Caudate nucleus (tissue), 63 donors: ENCODE measurements at places on chromosomes 7 and 10.
A peak's percentile ranks its signal among the peaks of the same experiment; 100 is the strongest.

DNA sequence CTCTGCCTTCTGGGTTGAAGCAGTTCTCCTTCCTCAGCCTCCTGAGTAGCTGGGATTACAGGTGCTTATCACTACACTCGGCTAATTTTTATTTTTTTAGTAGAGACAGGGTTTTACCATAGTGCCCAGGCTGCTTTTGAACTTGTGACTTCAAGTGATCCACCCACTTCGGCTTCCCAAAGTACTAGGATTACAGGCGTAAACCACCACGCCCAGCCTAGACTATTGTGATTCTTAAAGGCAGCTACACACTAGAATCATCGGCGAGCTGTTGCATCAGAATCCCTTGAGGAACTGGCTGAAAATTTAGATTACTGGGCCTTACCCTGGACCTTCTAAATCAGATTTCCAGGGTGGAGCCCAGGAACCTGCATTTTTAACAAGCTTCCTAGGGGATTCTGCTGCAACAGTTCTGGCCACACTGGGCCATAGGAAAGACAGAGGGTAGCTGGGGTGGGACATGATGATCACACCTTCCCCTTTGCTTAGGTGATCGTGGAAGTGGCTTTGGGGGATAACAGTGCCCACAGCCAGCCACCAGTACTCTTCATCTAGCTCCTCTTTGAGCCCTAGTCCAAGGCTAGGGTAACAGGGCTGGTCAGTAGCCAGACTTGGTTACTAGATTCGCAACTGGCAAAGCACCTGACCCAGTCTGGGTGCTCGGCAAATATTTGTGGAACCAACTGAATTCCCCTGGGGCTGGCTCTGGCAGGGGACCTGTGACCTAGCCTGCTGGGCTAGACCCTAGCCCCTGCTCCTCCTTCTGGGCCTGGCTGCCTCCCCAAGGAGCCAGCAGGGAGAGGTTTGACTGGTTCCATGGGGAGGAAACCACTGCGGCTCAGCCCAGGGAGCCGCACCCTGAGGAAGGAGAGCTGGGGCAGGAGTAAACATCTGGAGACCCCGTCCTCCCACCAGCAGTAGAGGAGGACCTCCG, 67.1 kb upstream of the DUSP5 start:
- no peak for DNase-seq

DNA sequence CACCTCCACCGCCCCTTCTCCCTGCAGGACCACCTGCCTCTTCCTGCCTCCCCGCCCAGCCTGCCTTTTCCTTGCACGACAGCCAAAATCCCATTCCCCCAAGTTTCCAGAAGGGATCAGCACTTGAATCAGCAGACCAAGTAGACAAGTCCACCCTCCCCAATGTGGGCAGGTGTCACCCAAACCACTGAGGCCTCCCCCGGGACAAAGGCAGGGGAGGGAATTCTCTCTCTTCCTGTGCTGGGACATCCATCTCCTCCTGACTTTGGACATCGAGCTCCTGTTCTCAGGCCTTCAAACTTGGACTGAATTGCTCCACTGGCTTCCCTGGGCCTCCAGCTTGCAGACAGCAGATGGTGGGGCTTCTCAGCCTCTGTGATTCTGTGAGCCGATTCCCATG, 21.6 kb upstream of the PSMG3 start:
- DNase-seq: no peak

DNA sequence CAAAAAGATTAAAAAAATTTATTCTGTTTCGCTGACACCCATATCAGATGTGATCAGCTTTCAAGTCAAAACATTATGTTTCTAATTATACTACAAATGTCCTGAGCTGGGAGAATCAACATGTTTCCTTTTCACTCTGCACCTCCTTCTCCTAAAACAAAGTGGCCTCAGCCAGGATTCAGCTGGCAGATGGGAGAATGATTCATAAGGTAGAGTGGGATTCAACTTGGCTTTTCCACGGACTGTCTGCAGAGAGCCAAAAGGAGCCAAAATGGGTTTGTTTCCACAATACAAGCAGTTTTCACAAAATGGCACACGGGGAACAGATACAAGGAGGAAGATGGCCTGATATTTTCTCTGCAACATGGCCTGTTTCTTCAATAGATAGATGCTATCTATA, 376.5 kb upstream of the PRKCQ start:
- DNase-seq: no peak

GRCh38 chr7:118731854-118732253, 507.4 kb downstream of the ANKRD7 start:
- DNase-seq: no peak

- no peak for DNase-seq
Measured at GRCh38 chr7:147578196-147578595, 1012.4 kb upstream of the C7orf33 start.

GRCh38 chr10:19579761-19580545, 236.3 kb upstream of the PLXDC2 start:
- no peak for DNase-seq

GRCh38 chr7:37050801-37051200, 326.5 kb upstream of the AOAH start:
- no peak for DNase-seq

DNA sequence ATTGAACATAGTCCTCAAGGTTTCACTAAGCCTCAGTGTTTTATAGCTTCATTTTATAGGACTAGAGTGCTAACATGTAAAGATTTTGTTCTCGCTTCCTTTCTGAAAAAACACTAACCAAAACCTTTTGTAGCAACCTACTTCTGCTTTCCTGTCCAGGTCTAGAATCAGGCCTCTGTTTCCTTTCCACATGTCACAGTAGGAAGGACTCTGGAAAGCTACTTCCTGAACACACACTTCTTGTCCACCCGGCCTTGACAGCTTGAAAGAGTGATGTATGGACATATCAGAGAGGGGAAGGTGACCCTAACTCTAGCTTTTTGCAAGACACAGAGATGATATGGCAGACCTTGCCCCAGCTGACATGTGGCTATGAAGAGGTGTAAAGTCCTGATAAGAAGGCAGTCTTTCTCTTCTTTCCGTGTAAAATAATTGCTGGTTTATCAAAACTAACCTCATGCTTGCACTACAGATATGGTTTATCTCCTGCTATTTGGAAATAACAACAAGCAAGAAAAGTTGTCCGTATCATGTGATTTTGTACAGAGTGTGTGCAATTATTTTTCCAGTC, 175.4 kb downstream of the SKAP2 start:
- no peak for DNase-seq

DNA sequence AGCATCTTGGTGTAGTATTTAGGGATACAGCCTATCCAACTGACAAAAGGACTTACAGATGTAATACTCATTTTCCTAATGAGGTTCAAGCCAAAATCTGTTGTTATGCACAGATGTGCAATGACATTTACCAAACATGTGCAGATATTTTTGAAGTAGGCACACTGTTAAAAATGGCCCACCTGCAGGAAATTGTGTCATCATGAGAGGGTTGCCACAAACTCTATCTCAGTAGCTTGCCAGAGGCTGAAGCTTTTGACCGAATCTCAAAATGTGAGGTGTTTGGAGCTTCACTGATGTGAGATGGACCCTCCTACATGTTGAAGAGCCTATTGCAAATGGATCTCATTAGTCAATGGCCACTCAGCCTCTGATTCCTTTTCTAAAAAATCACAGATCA, 89.7 kb upstream of the CSTF2T start:
- no peak for DNase-seq

DNA sequence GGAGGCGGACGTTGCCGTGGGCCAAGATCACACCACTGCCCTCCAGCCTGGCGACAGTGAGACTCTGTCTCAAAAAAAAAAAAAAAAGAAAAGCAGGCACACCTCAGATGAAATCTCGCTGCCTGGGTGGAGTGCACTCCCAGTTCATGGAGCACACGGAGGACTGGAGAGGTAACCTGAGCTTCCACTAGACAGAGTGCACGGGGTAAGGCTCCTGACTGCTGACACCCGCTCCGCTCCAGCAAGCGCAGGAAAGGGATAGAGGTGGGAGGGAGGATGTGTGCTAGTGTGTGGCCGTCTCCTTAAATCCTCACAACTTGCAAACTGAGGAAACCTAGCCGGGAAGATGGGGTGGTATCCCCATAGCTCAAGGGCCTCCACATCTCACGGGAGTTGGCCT, 50.8 kb downstream of the FAM53B start:
- DNase-seq: no peak

- no peak for DNase-seq
Measured at GRCh38 chr10:227014-227413, 91.8 kb downstream of the ZMYND11 start.

- no peak for DNase-seq
Measured at GRCh38 chr7:128827248-128827958, 2.8 kb upstream of the FLNC start.

DNA sequence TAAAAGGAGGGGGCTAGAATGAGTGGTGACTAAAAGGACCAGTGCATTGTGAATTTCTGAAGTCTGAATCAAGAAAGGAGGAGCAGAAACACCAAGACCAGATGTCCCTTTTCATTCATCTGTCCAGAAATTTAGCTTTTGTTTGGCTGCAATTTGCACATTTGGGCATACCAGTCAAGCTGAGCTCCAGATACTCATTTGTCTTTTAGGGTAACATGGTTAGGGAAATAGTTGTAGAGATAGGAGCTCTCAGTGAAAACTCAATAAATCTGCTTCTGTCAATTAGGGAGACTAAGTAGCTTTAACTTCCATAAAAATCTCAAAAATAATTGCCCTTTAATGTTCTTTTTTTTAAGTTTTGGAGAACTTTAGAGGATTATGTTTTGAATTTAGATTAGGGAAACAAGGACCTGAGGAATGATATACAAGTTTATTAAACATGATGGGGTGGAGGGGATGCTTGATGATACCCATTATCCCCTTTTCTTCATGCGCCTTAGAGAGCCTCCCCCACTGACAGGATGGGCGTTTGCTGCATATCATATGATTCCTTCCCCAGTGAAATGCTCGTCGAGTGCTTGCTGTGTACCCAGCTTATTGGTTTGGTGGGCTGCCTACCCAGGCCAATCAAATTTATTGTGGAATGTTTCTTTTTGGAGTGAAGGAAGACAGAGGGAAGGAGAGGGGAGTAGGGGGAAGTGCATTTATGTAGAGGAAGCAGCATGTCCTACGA, 50.7 kb upstream of the RPA3 start:
- DNase-seq: no peak

GRCh38 chr10:35194906-35195305, 68.3 kb downstream of the CREM start:
- no peak for DNase-seq

DNA sequence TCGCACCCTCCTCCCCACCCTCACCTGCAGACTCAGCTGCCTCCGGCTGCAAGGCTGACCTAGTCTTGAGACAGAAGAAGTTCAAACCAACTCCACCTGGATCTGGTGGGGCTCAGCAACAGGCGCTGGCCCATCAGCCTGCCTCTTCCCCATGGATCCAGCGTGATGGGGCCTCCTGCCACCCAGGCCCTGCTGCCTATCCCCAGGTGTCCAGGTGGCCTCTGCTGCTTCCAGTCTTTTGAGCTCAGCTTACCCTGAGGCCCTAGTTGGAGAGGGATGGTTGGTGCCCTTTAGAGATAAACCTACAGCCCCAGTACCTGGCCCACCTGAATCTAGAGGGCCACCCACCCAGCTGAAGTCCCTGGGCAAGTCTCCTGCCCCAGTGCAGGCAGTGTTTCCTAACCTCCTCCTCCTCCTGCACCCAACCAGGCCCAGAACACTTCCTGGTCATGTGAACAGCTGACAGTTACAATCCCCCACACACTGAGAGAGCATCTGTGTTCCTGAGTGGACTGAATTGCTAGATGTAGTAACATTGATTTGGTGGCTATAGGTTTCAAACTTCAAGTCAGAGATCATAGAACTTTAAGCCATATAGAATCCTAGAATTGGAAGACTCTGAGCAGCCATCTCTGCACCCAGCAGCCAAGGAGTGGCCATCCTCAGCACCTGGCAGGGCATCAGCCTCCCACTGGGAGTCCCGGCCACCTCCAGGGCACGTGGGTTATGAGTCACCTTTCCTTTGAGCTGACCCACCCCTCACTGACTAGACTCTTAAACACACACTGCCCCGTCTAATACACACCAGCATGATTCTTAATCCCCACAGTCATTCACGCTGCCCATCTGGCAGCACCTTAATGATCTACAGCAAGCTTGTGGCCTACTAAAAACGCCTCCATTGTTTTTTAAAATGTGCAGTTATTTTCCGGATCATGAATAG, 51.9 kb downstream of the ALOX5 start:
- DNase-seq: no peak

- DNase-seq: no peak
Measured at GRCh38 chr10:58950618-58951017, 225.8 kb upstream of the PHYHIPL start.

DNA sequence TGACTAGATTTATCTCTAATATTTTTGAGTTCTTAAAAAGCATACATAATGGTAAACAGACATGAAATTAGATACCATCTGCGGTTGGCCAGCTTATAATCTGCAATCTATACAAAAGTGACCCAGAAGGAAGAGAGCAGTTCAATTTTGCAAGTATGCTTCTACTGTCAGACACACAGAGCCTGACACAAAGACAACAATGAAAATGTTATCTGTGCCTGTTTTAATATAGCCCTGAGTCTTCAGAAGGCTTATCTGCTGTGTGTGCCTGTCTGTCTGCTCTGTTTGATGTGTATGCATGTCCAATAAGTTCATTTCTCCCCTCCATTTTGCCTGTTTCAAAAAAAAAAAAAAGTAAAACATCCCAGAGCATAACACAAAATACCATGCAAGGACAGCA, 73.3 kb upstream of the FHIP2A start:
- DNase-seq: no peak

DNA sequence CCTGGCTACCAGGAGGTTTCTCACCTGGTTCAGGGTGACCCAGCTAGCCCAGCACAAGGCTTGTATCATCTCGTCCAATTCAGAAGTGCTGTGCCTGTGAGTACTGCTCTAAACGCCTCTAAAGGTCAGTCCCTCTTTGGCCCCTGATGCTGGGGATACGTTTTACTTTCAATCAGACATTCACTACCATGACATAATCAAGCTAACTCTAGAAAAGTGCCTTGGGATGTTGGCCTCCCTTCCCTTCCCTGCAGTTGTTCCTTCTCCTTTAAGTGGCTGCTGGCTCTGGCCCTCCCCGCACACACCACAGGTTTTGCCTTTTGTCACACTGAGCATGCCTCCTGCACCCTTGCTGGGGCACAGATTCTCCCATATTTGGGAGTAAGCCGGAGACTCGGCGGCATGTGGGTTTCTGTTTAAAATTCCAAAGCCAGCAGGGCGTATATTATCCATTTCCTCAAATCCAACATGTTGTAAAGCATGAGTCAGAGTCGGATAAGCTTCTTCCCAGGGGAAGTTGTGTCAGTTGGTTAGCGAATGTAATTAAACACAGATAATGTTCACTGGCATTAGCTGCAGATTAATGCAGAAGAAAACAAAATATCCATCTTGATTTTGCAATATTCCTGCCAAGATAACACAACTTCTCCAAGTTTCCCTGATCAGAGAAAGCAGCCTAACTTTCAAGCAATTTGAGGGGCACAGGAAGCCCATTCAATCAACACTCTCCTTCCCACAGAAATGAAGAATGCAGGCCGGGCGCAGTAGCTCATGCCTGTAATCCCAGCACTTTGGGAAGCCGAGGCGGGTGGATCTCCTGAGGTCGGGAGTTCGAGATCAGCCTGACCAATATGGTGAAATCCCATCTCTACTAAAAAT, 31.8 kb upstream of the VCL start:
- DNase-seq: peak; percentile 53
